Activated CD4-positive, CD25-positive, alpha-beta regulatory T cell treated with anti-CD3 and anti-CD28 coated beads, Interleukin-2, amount 50 U/mL, for 16 hours (primary cell): ENCODE measurements at places on chromosomes 5 and 9.

DNA sequence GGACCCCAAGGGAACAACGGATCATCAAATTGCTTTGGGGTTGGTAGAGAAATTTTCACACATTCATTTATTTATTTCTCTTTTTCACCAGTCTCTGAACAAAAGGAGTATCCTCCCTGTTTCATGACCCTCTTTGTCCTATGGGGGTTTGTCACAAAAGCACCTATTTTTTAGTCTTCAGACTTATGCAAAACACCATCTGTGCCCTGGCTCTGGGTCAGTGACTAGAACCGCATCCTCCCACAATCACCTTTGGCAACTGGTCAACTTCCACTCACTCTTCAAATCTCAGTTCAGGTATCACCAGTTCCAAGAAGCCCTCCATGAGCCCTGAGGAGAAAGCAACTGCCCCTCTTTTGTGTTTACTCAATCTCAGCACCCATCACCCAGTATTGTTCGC, 395.7 kb downstream of the CDK5RAP2 start:
- no peak for DNase-seq

GRCh38 chr9:95746408-95747180, 128.9 kb upstream of the ERCC6L2 start:
- DNase-seq, result no peak

DNA sequence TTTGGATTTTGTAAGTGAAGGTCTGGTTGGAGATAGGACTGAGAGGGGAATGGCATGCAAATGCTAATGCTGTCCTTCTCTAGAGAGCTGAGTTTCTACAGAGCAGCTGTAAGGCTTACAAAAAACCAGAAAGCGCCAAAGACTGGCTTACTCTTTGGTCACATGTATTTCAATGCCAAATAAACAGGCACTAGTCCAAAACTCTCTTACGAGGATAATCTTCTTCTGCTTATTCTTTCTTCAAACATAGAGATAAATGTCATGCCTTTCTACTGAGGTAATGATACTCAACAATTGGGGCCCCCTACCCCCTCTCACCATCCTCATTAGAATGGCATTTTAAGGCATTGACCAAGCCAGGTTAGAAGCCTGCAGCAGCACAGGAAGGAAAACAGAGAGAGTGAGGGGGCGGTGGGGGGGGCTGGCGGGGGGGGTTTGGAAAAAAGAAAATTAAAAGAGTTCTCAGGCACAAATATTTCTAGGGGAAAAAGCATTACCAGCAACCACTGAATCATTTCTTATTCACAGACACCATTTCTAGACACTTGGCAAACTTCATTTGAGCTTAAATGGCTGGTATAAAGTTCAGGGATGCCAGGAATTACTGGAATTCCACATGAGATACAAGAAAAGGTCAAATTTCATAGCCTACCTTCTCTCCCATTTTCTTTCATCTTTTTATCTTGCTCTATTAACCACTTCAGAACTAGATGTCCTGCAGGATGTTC, 34.0 kb downstream of the PUM3 start:
- no peak for DNase-seq

DNA sequence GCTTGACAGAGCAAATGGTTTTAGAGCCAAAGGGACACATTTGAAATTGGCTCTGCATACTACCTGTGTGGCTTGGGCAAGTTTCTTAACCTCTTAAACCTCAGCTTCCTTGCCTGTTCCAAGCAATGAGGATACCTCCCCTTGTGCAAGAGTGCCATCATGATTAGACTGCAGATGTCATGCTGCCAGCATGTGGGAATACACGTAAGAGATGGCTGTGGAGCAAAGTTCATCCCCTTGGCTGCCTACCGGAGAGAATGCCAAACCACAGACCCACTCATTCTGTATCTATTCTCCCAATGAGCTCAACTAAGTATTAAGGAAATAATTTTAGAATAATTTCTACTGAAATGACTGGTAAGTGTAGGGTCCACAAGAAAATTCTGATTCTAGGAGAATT, 101.3 kb downstream of the WDR41 start:
- DNase-seq, result no peak

DNA sequence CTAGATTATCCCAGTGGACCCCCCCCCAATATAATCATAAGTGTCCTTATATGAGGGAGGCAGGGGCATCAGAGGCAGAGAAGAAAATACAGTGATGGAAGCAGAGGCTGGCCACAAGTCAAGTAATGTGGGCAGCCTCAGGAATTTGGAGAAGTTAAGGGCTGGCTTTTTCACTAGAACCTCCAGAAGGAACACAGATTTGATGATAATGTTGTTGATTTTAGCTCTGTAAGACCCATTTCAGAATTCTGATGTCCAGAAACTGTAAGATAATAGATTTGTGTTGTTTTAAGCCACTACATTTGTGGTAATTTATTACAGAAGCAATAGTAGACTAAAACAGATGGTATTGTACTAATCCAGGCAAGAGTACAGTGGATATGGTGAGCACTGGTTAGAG, 36.3 kb upstream of the LRRTM2 start:
- DNase-seq, result no peak

- no peak for DNase-seq
These were observed 66.7 kb downstream of the TARS1 start for GRCh38 chr5:33507426-33507825.

GRCh38 chr9:96052686-96053085, 177.2 kb downstream of the ERCC6L2 start:
- no peak for DNase-seq

- DNase-seq, result no peak
These were observed 1.1 kb downstream of the PDCD1LG2 start for GRCh38 chr9:5511476-5511875.

GRCh38 chr9:4743131-4743875, 2.3 kb upstream of the AK3 start:
- no peak for DNase-seq
